ENCODE measurements at places on chromosomes 1 and 21. TPM values are rescaled to one million over a fixed set of nuclear protein-coding genes. Genes with fewer than 3 reads are reported as not detected.

DNA sequence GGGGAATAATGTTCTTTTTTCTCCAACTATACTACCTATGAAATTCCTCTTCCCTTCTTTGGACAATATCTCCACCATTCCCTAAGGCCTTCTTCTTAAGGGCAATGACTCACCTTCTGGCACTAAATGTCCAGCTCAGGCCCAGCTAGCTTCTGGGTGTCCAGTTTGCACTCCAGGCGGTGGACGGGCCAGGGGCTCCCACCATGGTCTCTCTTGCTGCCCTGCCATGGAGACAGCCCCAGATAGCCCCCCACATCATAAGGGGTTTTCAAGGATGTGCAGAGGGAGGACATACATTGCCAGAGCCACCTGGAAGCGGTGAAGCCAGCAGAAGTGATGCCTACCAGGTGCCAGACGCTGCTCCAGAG, 43.8 kb downstream of the C1orf198 start:
- no peak for DNase-seq

DNA sequence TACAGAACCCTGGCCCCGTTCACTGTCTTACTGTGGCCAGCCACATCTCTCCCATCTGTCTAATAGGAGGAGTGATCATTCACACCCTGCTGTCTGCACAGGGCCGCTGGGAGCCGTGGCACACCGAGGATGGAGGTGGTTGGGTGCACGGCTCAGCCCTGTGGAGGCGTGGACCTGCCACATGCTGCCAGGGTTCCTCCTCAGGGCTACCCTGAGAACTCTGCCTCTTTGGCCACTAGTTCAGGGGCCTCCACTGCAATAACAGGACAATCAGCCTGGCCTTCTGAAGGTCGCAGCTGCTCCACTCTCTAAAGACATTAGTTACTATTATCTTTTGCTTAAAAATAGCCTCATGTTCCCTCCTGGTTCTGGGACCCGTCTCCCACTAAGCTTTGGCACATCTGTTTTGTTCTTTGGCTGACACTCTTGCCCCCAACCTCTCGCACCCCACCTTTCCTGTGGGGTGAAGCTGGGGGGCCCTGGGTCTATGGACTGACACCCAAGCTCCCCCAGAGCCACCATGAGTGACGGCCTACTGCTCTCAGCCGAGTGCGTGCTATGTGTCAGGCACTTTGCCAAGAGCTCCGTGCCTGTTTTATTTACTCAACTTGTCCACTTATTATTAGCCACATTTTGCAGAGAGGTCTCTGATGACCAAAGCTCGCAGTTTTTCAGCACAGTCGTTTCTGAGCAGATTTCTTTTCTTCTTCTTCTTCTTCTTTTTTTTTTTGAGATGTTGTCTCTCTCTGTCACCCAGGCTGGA, 66.3 kb downstream of the ARHGEF10L start:
- no peak for DNase-seq

Gene ALPL
- total RNA-seq, result 12.9 TPM

Gene INTS7
- total RNA-seq, result 17.2 TPM

Measured in ureter (tissue), 1 donor.